ENCODE measurements at places on chromosomes 3 and 15.

GRCh38 chr3:52194485-52195290, 3.3 kb upstream of the ALAS1 start:
- no peak for DNase-seq

DNA sequence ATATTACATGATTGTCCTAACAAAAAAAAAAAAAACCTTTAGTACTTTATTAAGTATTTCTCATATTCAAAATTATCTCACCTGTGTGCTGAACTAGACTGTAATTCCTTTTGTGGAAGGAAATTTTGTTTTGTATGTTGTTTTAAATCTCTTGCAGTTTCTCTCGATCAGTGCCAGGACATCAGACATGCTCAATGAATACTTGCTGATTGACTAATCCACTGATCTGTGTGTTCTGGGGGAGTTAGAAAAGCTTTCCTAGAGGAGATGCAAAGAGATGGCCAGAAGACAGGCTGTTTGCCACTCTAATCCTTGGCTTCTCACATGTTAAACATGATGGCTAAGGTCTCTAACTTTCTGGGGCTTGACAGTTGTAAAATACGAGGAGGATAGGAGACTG, 233.3 kb upstream of the NR2E3 start:
- DNase-seq: no peak

GRCh38 chr3:22088204-22088603, 337.2 kb upstream of the ZNF385D start:
- no peak for DNase-seq

DNA sequence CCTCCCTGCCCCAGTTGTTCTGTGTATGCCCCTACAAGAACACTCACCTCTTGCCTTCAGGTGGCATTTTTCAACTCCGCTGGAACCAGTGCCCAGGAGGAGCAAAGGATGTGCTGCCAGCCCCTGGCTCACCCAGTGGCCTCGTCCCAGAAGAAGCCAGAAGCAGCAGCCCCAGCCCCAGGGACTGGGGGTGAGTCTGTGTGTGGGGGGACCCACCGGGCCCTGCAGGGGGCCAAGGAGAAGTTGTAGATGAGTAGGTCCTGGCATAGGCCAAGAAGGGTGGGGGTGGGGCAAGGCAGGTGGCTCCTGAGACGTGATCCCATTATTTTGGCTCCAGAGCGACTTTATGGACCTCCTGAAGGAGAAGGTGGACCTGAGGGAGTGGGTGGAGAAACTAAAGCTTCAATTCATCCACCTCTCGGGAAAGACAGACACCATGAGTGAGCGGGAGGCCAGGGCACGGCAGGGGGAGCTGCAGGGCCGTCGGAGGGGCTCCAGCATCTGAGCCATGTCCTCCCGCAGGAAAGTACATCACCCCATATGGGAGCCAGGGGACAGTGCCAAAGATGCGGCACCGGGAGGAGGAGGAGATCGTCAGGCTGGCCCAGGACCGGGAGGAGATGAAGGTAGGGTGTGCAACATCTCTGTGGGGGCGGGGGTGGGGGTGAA, 29.3 kb downstream of the NGRN start:
- no peak for DNase-seq

GRCh38 chr3:76365275-76365674, 579.9 kb upstream of the ZNF717 start:
- no peak for DNase-seq

DNA sequence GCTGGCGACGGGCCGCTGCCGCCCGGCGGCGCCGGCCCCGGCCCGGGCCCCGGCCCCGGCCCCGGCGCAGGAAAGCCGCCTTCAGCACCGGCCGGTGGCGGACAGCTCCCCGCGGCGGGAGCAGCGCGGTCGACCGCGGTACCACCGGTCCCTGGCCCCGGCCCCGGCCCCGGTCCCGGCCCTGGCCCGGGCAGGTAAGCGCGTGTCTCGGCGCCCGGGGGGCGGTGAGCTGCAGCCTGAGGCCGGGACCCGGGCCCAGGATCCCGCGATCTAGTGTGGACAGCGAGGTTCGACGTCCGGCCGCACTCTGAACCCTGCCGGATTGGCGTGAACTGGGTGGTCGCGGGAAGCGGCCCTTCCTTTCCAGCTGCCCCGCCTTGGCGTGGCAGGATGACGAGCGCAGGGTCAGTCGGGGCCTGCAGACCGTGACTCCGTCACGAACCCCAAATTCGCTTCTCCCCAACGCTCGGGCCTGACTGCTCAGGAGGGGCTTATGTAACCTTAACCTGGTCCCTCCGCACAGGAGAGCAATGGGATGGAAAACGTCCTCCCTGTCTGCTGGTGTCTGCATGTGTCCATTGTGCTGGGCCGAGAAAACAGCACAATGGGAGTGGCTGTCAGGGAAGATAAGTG, 472 bp downstream of the BSN start:
- peak; percentile 82 for DNase-seq

GRCh38 chr3:160546727-160547126, 18.6 kb downstream of the KPNA4 start:
- no peak for DNase-seq

- no peak for DNase-seq
Observed at GRCh38 chr3:183208260-183208659, 44.8 kb upstream of the B3GNT5 start.

DNA sequence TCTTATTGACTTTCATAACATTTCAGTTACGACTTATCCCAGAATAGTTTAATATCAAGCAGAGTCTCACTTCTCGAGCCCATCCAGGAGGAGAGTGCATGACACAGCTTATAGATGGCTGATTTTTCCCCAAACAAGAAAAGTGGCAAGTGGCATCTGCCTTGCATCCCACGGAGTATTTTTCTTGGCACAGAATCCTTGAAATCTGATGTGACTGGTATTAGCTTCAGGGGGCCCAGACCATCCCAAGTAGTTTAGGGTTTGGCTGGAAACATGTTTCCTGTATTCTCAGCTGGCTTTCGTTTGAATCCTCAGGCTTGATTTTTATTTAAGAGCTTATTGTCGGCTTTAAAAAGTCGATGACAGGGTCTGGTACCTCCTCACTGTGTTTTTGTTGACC, 20.7 kb upstream of the FBXL22 start:
- DNase-seq: no peak

DNA sequence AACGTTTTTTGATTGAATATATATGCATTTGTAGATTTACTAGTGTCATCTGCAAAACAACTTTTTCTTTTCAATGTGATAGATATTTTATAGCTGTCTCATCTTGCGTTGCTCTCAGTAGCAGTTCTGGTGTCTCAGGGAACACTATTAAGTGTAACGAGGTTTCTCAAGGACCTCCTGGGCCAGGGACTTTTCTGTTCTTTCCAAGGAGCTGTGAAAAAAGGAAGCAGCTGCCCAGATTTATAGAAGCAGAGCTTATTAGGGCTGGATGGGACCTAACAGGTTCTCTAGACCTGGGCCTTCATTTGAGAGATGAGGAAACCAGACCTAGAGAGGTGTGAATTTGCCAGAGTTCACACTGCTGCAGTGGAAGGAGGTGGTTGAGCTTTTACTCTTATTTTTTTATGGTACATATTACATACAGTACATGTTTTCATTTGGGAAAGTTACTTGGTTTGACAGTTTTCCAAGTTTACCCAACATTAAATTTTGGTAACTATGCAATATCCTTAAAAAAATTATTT, 16.1 kb downstream of the MAP2K1 start:
- no peak for DNase-seq

GRCh38 chr3:41364736-41365135, 165.4 kb downstream of the CTNNB1 start:
- DNase-seq: no peak

GRCh38 chr15:52912172-52912571, 122.0 kb upstream of the ONECUT1 start:
- no peak for DNase-seq

DNA sequence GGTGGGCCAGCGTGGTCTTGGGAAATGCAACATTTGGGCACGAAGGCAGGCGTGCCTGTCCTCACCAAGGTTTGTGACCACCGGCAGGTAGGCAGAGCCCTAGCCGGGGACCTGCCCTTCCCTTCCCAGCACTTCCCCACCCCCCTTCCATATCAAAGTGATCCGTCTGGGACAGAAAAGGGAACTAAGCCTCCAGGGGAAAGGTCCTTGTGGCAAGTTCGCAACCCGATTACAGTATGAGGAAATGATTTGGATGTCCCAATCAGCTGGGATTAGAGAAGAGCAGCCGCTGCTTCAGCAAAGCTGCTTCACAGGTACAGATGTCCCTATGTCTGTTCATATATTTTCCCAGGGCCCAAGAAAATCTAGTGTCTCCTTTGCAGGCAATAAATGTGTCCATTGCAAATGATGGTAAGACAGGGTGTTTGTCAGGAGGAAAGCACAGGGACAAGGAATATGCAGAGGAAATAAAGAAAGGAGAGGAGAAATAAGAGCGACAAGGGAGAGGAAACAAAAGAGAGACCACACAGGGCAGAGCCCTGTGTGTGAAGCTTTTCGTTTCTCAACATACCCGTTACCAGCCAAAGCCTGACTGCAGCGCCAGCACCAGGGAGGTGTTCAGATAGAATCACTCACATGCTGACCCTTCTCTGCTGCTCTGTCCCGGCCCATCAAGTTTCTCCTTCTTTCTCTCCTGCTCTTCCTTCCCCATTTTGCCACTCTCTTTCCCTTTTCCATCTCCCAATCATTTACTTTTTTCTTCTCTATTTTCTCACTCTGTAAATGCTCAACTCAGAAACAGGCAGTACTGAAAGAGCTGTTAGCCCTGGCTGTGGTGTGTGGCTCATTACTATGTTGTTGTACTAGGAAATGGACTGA, 17.4 kb upstream of the SECISBP2L start:
- no peak for DNase-seq

- no peak for DNase-seq
Observed at GRCh38 chr3:104755791-104756190, 610.9 kb upstream of the ALCAM start.

GRCh38 chr3:32488474-32489008, 14.1 kb downstream of the CMTM6 start:
- DNase-seq: no peak

GRCh38 chr3:3705090-3705775, 94.0 kb upstream of the LRRN1 start:
- DNase-seq: peak; percentile 15

- DNase-seq: no peak
Observed at GRCh38 chr3:185639632-185640206, 53.6 kb downstream of the SENP2 start.

DNA sequence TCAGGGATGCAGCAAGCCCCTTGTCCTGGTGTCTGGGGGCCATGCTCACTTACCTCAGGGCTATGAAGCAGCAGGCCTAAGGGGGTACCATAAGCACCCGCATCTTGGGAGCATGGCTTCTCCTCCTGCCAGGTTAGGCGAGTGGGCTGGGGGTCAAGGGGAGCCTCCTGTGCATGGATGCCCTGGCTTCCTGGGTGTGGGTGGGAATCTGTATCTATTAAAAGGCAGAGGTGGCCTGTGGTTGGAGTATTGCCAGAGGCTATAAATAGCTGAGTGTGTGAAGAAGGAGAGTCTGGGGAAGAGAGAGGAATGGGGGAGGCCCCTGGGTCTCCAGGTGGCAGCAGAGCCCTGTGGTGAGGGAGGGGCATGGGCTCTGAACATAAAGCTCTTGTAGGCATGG, 19.5 kb downstream of the ACVR2B start:
- DNase-seq: no peak

- DNase-seq: no peak
Observed at GRCh38 chr3:57820479-57820878, 64.4 kb downstream of the SLMAP start.

DNA sequence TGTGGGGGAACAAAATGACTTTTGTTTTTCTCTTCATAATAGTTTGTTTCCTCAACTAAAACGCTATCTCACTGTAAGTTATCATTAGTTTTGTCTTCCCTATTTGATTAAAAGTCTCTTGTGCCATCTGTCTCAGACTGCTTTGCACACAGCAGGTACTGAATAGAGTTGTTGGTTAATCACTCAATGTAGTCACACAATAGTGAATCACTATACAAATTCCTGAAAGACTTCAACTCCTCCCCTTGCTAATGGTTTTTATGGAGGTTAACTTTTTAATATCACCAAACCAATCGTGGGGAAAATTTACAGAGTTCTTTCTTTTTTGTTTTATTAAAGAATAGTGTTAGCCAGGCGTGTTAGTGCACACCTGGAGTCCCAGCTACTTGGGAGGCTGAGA, 2.6 kb upstream of the NGLY1 start:
- no peak for DNase-seq

DNA sequence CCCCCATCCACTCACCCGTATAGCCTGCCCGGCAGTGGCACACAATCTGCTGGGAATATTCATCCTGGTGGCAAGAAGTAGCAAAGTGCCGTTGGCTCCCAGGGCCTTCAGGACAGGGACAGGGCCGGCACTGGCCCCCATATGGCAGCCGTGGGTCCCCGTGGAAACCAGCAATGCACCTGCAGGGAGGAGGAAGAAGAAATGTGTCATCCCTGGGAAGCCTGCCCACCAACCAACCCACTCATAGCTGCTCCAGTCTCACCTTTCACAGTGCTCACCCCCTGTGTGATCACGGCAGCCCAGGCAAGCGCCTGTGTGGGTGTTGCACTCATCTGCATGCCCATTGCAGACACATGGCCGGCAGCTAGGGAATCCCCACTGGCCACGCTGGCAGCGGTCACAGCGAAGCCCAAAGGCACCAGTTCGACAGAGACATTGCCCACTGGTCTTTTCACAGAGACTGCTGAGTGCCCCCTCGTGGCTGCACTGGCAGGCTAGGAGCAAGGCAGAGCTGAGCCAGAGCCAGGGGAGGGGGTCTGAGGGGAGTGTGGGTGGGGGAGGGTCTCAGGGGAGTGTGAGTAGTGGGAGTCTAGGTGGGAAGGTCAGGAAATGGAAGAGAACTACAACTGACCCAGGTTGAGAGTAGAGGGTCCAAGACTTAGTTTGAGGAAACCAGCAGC, 4.5 kb upstream of the USP19 start:
- DNase-seq: no peak

DNA sequence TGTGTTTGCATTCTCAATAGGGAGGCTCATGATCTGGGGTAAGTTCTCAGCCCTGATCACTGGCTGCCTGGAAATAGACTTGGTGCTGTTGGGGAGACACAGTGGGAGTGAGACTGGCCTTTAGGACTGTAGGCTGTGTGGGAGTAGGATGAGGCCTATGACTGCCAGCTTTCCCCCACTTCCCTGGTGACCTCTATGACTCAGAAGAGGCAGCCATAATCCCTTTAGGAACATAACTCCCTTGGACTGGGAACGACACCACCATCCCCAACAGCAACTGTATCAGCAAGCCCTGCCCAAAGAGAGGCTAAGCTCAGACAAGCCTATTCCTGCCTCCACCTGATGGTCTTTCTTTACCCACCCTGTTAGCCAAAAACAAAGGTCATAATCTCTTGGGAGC, 91.3 kb downstream of the SUCNR1 start:
- no peak for DNase-seq

All from psoas muscle (tissue), 8 donors.